Activated T-cell treated with anti-CD3 and anti-CD28 coated beads, Interleukin-2, amount 50 U/mL, for 24 hours (primary cell): ENCODE measurements at places on chromosomes 2 and 18.

- DNase-seq, result no peak
Observed at GRCh38 chr18:49812286-49813068, 856 bp downstream of the ACAA2 start.

DNA sequence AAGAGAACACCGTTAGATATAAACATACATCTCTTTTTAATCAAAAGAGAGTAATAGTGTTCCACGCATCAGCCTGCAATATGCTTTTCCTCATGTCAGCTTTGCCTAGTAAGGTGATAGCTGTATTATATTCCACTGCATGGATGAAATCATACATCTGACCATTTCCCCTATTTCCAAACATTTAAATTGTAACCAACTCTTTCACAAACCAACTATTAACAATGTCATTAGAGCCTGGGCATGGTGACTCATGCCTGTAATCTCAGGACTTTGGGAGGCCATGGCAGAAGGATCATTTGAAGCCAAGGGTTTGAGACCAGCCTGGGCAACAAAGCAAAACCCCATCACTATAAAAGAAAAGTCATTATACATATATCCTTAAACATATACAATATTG, 284.8 kb downstream of the BCL11A start:
- DNase-seq, result no peak

- no peak for DNase-seq
Observed at GRCh38 chr2:18118703-18119102, 240.2 kb downstream of the KCNS3 start.

DNA sequence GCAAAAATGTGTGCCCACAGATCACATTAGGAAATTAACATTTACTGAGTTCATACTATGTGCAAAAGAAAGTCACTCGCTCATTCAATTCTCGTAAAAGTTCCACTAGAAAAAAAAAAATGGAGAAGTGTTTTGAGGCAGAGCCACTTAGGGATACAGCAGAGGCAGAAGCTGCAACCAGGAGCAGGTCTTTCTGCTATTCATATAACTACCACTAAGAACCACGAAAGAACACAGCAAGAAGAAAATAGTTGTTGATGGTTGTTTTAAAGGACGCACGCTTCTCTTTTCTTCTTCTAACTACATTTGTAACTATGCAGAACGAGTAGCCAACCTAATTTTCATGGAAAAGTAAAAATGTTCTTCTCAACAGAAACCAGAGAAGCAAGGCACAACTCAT, 45.0 kb downstream of the ROCK2 start:
- DNase-seq, result no peak

GRCh38 chr2:68500649-68501048, 33.3 kb downstream of the APLF start:
- no peak for DNase-seq

DNA sequence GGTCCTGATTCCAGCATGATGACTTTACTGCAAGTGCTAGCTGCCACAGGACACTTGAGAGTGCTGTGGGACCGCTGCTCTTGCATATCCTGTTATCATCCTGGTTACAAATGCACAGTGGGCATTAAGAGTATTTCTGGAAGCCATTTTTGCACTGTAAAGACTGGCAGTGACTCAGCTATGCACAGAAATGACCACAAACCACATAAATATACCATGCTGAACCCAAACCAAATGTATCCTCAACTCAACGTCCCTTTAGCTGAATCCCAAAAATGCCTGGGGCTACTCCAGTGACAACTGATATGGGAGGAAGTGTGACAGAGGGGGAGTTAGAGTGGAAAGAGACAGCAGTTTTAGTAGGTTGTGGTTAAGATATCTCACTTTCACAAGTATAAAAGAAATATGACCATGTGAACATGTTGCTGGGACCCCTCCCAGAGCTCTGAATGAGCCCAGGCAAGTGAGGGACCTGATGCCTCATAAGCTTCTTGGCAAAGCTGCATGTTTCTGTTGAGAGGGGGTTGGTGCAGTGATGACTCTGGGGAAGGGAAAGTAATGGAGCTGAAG, 37.3 kb downstream of the RHBDD1 start:
- peak; percentile 35 for DNase-seq

- no peak for DNase-seq
Observed at GRCh38 chr2:236517251-236518031, 52.2 kb upstream of the ACKR3 start.

- no peak for DNase-seq
Observed at GRCh38 chr2:190062053-190062452, 476 bp downstream of the MSTN start.

DNA sequence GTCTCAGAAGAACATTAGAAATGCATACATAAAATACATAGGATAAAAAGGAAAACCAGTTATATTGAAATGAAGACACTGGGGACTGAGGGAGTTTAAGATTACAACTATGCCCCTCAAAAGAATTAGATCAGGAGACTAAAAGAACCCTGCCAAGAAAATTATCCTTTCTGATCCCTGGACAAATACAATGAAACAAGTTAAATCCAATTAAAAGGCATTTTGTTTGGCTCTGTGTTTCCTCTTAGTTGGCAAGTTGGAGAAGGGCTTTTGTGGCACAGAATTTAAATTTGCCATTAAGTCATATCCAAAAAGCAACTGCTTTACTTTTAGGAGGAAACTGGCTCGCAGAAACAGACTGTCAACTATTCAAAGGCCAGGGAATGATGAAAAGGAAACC, 99.1 kb upstream of the CD302 start:
- DNase-seq, result no peak

DNA sequence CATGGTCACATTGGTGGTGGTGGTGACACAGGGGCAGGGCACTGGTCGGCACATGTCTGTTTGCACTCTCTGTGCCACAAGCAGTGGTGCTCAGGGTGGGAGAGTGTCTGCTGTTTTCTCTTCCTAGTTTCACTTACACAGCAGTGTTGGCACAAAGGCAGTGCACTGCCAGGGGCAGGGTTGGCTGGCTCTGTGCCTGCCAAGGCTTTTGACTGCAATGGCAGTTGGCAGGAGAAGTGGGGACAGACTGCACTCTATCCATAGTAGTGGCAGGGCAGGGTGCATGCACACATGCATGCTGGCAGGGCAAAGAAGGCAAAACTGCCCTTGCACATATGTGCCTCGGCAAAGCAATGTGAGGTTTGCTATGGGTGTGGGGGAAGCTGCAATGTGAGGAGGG, 635.9 kb downstream of the SUCLG1 start:
- DNase-seq, result no peak

- no peak for DNase-seq
Observed at GRCh38 chr2:228181098-228182019, at the start of gene SPHKAP. SPHKAP (minus strand) TSS chr2:228181687; CDS start chr2:228181598, 89 bp downstream.

DNA sequence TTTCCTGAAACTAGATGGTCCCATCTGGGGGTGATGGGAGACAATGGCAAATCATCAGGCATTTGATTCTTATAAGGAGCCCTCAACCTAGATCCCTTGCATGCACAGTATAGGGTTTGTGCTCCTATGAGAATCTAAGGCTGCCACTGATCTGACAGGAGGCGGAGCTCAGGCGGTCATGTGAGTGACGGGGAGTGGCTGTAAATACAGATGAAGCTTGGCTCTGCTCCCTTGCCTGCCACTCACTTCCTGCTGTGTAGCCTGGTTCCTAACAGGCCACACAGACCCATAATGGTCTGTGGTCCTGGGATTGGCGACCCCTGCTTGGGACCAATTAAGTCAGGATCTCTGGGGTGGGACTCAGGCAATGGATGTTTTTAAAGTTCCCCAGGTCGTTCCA, 293.4 kb downstream of the ZNF521 start:
- DNase-seq, result no peak

DNA sequence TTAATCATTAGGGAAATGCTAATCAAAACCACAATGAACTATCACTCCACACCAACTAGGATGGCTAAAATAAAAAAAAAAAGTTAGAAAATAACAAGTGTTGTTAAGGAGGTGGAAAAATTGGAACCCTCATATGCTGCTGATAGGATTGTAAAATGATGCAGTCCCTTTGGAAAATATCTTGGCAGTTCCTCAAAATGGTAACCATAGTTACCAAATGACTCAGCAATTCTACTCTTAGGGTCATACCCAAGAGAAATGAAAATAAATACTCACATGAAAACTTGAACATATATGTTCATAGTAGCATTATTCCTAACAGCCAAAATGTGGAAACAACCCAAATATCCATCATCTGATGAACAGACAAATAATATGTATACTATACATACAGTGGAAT, 15.7 kb upstream of the ACVR2A start:
- no peak for DNase-seq

- DNase-seq, result peak; percentile 21
Observed at GRCh38 chr2:240993446-240994170, 4.8 kb upstream of the SNED1 start.

DNA sequence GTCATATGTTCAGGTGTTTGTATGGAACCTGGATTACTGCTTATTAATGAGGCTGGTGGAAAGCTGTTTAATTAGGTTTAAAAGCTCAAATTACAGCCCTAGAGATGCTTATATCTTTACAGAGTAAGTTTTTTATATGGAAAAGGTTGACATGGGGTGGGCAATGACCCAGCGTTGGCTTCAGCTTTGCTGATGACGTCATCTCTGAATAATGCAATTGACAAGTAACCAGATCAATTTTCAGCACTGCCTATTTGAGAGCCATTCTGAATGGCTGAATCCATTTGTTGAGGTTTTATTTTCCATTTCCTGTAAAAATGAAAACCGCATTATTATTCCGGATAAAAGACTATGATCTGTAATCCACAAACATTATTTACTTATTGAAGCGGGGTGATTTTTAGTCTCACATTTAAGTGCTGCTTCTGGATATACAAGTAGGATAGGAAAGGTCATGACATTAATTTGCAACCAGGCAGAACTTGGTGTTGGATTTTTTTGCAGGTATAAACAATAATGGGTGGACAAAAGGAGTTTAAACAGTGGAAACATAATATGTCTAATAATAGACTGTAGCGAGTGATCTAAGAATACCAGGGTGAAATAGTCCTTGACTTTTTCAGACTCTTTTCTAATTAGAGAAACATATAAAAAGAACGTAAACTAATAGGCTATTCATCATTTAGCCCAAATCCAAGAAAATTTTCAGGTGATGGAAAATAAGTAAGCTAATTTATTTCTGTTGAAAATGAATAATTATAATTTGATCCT, 2.7 kb downstream of the PPP1R1C start:
- DNase-seq, result no peak

DNA sequence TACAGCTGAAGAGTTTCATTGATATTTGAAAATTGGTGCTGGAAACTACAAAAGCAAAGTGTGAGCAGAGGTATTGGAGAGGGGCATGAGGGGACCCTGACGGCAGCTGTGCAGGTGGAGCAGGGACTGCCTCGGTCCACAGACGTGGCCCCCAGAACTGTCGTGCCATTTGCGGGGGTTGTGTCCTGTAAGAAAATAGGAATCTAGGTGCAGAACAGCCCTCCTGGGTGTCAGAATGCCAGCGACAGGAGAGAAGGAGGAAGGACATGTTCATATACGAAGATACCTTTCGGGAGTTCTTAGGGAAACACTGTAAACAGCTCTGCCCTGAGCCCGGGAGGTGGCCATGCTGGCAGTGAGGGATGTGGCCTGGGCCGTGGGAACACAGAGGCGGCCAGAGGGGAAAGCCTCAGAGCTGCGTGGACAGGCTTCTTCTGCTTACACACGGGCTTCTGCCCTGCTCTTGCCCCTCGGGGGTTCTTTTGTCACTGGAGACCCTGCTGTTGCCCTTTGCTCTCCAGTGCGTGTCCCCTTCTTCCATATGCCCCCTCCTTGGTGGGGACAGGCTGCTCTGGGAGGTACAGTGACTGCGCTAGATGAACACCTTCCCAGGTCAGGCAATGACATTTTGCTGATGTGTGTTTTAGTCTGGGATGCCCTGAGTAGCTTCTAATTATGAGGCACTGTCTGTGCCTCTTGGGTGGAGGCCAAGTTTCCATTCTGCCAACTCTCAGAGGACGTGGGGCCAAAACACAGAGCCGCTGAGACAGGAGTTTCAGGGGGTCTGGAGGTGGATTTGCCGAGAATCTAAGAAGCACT, 81.9 kb upstream of the TXNDC2 start:
- DNase-seq, result no peak

GRCh38 chr2:79831961-79832360, 319.1 kb downstream of the CTNNA2 start:
- DNase-seq, result no peak

GRCh38 chr2:58900246-58901027, 659.3 kb upstream of the FANCL start:
- DNase-seq, result no peak

GRCh38 chr2:94879314-94879981, 8.2 kb downstream of the TEKT4 start:
- DNase-seq, result no peak

DNA sequence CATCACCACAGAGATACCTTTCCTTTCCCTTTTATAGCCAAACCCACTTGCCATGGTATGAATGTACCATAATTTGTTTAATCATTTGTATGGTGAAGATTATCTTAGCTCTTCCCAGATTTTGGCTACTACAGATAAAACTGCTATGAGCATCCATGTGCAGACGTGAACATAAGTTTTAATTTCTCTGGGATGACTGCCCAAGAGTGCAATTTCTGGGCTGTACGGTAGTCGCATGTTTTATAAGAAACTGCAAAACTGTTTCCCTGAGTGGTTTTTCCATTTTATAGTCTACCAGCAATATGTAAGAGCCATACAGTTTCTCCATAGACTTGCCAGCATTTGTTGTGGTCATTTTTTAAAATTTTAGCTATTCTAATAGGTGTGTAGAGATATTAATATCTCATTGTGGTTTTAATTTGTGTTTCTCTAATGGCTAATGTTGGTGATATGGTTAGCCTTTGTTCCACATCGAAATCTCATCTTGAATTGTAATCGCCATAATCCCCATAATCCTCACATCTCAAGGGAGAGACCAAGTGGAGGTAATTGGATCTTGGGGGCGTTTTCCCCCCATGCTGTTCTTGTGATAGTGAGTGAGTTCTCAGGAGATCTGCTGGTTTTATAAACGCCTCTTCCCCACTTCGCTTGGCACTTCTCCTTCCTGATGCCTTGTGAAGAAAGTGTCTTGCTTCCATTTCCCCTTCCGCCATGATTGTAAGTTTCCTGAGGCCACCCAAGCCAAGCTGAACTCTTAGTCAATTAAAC, 628.5 kb upstream of the KLHL29 start:
- DNase-seq, result no peak

DNA sequence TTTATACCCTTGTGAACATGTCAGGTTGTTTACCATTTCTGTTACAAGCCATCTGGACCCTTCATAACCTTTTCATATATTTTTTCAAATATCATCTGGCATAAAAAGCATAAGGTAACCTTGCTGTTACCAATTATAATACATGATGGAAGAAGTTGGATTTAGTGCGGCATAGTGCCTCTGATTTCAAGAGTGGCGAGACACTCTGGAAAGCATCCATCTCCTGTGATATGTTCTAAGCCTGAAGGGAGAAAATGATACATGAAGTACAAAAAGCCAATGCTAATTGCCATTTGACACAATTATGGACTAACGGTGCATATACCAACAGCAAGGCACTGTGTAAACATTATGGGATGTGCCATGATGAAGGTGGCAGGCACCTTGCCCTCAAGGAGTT, 75.1 kb downstream of the DCC start:
- DNase-seq, result no peak

GRCh38 chr18:32056613-32057358, 34.9 kb upstream of the RNF138 start:
- DNase-seq, result no peak

- no peak for DNase-seq
Observed at GRCh38 chr2:218265626-218266025, 4.3 kb downstream of the AAMP start.

- no peak for DNase-seq
Observed at GRCh38 chr2:200297100-200297499, 9.4 kb upstream of the SPATS2L start.
